ENCODE measurements at places on chromosomes 4 and X. TPM values are rescaled to one million over a fixed set of nuclear protein-coding genes. Genes with fewer than 3 reads are reported as not detected.

ACSL1 gene
- 43.2 TPM for total RNA-seq

AMBN gene
- 1.2 TPM for total RNA-seq

GAB3 gene
- 0.82 TPM for total RNA-seq

NIPAL1 gene
- 2.4 TPM for total RNA-seq

ELF4 gene
- total RNA-seq: 0.41 TPM

ADGRG2 gene
- 2.4 TPM for total RNA-seq

TIGD4 gene
- 3.3 TPM for total RNA-seq

GRXCR1 gene
- not detected for total RNA-seq

CTSO gene
- 7.3 TPM for total RNA-seq

Data from frontal cortex (tissue), 4 donors.